ENCODE measurements at places on chromosomes 5 and 9.

DNA sequence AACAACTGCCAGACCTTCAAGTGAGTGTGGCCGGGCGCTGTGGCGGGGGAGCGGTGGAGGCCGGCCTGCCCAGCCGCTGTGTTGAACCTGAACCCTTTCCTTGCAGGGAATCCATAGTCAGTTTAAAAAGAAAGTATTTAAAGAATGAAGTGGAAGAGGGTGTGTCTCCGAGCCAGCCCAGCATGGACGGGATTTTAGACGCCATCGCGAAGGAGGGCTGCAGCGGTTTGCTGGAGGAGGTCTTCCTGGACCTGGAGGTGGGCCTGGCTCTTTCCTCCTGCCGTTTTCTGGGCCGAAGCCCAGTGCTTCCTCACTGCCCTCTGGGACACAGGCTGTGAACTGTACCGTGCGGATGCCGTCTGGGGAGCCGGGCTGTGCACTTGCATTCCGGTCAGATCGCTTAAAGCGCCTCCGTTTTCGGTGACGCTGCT is 19.1 kb downstream of the EXOC3 start:
- no peak for DNase-seq

GRCh38 chr5:157214415-157214814 is 33.8 kb downstream of the ITK start:
- no peak for DNase-seq

DNA sequence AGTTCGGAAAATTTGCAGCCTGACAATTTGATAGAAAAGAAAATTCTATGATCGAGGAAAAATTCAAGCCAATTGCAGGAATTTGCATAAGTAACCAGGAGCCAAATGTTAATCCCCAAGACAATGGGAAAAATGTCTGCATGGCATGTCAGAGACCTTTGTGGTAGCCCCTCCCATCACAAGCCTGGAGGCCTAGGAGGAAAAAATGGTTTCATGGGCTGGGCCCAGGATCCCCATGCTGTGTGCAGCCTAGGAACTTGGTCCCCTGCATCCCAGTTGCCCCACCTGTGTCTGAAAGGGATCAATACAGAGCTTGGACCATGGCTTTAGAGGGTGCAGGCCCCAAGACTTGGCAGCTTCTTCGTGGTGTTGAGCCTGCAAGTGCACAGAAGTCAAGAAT is 1847.9 kb upstream of the ACO1 start:
- no peak for DNase-seq

GRCh38 chr5:71651579-71651978 is 64.4 kb downstream of the MCCC2 start:
- no peak for DNase-seq

GRCh38 chr9:102434545-102434944 is 560.6 kb upstream of the CYLC2 start:
- DNase-seq: no peak

DNA sequence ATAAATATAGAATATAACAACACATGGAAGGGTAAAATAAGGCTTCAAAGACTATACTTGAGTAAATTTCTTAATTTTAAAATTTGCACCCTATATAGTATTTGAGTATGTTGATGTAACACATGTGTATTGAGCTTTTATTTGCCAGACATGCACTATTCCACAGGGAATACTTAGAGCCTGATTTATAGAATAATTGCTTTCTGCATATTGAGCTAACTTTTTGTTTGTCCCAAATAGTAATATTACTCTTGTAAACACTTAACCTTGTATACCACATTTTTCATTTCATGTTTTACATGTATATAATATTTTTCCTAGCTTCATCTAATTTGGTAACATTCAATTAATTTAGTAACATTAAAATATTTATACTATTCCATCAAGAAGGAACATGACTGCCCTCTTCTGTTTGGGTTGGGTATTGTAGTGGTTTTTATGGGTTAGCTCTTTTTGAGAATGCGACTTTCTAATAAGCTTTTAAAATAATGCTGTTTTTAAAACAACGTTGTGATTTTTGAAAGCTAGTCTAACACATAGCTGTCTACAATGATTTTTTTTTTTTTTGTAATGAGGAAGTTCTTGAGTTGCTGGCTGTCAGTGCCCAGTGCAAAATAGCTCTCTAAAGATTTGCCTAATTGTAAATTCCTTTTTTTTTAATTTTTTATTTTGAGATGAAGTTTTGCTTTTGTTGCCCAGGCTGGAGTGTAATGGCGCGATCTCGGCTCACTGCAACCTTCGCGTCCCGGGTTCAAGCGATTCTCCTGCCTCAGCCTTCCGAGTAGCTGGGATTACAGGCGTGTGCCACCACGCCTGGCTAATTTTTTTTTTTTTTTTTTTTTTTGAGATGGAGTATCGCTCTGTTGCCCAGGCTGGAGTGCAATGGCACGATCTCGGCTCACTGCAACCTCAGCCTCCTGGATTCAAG is 4.8 kb downstream of the SUB1 start:
- DNase-seq: peak; percentile 73

- DNase-seq: no peak
Measured at GRCh38 chr5:113110117-113110516, 133.5 kb downstream of the DCP2 start.

DNA sequence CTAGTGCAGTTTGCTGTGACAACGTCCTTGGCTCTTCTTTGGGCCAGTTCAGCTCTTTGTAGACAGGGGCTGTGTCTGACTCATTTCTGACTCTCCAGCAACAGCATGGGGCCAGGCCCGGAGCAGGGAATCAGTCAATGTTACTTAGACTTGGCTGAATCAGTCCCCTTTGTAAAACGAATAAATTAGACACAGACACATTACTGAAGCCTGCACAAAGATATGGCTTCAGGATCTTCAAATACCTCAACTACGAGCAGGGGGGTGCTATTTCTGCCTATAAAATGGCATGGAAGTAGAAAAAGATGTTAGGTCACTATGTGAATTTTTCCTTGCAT is 204.7 kb downstream of the TTLL11 start:
- DNase-seq: no peak

DNA sequence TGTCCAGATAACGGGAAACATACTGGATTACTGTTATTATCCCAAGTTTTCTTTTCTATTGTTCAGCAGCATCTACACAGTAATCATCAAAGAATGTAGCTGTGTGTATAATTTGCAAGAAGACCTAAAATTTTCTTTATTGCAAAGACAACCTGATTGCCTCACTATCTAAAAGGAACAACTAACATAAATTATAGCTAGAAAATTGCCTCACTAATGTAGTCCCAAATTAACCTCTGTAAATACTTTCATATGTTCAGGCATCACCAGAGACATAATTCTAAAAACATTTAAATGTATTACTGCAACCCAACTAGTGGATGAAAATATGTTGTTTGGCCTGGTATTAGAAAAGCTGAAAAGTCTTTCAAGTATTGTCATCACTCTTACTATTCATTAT is 275.4 kb downstream of the CDH12 start:
- DNase-seq: no peak
